Hematopoietic multipotent progenitor cell treated with erythropoietin and hydrocortisone succinate and interleukin-3 and kit ligand, for 6 days (in vitro differentiated cells): ENCODE measurements at places on chromosomes 5 and 9.

DNA sequence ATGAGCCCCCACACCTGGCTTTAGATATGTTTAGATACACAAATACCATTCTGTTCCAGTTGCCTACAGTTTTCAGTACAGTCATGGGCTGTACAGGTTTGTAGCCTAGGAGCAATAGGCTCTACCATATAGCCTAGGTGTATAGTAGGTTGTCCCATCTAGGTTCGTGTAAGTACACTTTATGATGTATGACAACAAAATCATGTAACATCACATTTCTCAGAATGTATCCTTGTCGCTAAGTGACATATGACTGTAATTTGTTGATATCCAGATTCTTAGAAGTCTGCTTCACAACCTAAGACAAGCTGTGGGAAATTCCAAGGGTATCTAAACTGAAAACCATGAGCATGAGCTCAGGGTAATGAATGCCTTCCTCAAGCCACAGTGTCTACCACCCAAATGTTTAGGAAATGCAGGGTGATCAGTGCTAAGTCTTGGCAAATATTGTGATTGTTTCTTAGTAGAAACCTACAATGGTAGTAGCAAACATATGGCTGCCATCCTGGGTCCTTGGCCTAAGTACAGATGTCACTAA lies 8.4 kb downstream of the ECM2 start:
- DNase-seq = no peak

- no peak for DNase-seq
These were observed 203.7 kb downstream of the ADAMTS12 start for GRCh38 chr5:33688066-33688465.

- DNase-seq = peak; percentile 52
These were observed 465.5 kb downstream of the DNAH5 start for GRCh38 chr5:13478831-13479465.

GRCh38 chr9:135222881-135223760 lies 135.7 kb downstream of the OLFM1 start:
- DNase-seq = no peak

- DNase-seq = peak; percentile 92
These were observed 2.0 kb upstream of the MAT2B start for GRCh38 chr5:163503106-163504078.

DNA sequence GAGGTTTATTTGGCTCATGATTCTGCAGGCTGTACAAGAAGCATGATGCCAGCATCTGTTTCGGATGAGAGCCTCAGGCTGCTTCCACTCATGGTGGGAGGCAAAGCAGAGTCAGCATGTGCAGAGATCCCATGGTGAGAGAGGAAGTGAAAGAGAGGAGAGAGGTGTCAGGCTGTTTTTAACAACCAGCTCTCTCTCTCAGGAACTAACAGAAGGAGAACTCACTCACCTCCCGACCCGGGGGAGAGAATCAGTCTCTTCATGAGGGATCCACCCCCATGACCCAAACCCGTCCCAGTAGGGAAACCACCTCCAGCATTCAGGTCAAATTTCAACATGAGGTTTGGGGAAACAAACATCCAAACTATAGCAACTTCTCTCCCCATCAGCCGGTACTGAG lies 187.7 kb downstream of the ENC1 start:
- DNase-seq = no peak
